ENCODE measurements at places on chromosomes 3 and 15.
A peak's percentile ranks its signal among the peaks of the same experiment; 100 is the strongest.

GRCh38 chr3:71120012-71120411 lies 463.5 kb downstream of the FOXP1 start:
- no peak for DNase-seq

- no peak for DNase-seq
These were observed 329.9 kb upstream of the WNT5A start for GRCh38 chr3:55816794-55817576.

DNA sequence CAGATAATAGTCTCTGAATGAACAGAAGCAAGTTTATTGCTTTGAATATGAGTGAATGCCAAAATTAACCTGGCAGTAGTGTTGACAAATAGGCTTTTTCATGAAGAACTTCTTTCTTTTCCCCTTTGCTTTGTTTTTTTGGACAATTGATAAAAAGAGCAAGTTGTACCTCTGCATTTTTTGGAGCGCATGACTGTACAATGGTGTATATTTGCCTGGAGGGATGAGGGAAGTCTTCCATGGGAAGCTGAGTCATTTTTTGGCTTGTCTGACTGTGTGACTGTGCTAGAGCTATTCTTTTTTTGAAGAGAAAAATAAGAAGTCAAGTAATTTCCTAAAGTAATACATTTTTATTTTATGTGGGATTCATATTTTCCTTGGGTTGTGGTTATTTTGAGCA lies 186.9 kb downstream of the KLHL25 start:
- DNase-seq = peak; percentile 87

- no peak for DNase-seq
These were observed 20.1 kb upstream of the LDHAL6B start for GRCh38 chr15:59186501-59186900.

- DNase-seq = no peak
These were observed 38.4 kb downstream of the CCDC33 start for GRCh38 chr15:74274470-74275038.

DNA sequence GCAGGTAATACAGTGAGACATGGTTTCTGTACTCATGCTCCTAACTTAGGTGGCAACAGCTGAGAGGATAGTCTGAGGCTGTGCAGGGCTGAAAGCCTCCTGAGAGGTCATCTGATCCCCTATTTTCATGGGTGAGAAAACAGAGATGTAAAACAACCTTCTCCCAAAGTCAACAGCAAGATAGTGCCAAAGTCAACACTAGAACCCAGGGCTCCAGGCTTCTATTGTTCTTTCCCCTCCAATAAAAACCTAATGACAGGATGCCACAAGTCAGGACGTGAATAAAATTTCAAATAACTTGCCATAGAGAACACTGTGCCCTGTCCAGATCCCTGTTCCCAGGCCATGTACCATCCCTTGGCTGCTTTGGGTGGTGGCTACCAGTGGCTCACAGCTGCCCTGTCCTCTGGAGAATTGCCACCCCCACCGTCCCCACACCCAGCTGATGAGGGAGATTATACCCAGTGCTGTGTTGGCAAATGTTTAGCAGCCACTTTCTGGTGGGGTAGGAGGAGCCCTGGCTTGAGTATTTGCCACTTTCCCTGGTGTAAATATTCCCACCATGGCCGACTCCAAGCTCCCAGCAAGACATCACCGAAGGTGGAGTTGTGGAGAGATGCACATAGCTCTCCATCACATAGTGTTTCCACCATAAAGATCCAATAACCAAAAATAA lies 54.8 kb downstream of the SRGAP3 start:
- DNase-seq = no peak

DNA sequence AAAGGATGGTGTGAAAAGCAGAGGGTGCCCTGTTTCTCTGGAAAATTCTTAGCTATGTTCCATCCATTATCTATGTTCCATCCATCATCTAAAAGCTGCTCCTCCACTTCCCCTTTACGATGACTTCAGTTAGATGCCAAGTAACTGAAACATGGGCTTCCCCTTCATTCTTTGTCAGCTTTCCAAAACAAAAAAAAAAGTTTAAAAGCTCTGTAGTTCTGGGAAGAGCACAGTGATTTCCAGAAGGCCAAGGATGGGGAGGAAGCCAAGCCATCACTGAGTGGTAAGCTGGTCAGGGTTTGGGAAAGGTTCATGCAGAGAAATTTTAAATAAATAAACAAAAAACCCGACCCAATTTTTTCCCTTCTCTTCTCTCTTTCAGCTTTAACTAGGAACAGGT lies 111.5 kb downstream of the CFAP44 start:
- no peak for DNase-seq

GRCh38 chr3:185149591-185149990 lies 3.3 kb downstream of the C3orf70 start:
- no peak for DNase-seq

DNA sequence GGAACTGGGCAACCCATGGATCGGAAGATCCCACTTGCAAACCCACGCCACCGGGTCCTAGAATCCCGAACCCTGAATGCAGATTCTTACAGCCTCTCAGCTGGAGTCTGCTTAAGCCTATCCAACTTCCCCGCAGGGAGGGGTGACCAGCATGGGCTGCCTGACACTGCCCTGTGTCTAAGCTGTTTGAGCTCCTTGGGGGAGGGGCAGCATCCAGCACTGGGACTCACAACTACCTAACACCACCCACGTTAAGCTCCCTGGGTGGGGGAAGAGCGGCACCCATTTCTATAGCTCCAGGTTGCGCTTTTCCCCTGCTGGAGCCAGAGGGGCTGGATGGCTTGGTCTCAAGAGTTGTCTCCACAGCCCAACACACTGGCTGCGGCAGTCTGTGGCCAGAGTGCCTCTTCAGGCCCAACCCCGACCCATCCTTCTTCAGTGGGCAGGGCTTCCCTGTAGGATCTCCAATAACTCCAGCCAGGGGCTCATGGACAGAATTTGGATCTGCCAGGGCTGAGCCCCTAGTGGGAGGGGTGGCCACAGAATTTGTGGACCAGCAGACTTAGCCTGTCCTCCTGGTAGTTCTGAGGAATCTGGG lies 649.2 kb downstream of the TUSC7 start:
- DNase-seq = no peak

- no peak for DNase-seq
These were observed 56.0 kb upstream of the DYNC1LI1 start for GRCh38 chr3:32626631-32627030.

DNA sequence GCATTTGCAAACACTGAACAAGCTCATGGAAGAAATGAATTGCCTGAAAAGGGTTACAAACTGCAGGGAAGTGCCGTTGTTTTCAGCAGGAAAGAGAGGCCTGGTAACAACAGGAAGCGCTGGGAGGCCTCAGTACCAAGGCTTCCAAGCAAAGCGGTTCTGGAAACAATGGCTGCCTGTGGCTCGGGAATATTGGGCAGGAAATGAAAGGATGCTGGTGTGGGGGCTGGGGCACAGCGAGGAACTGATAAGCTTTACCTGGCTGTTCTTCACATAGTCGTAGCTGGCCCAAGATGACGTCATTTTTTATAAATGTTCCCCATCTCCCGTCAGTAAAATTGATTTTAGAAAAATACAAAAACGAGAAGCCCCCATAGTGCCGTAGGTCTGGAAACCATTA lies 55.9 kb downstream of the ARHGAP31 start:
- no peak for DNase-seq

GRCh38 chr3:126110431-126111125 lies 26.7 kb upstream of the SLC41A3 start:
- DNase-seq = no peak

DNA sequence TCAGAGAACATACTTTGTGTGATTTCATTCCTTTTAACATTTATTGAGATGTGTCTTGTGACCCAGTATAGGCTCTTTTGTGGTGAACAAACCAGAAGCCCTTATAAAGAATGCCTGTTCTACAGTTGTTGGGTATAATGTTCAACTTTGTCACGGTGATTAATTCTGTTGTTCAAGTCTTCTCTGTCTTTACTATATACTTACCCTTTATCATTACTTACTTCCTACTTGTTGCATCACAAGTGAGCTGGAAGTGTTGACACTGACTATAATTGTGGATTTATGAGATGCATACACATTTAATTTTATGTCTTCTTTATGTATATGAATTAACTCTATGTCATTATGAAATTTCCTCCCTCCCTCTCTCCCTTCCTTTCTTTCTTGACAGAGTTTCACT lies 59.7 kb upstream of the TBL1XR1 start:
- DNase-seq = no peak

DNA sequence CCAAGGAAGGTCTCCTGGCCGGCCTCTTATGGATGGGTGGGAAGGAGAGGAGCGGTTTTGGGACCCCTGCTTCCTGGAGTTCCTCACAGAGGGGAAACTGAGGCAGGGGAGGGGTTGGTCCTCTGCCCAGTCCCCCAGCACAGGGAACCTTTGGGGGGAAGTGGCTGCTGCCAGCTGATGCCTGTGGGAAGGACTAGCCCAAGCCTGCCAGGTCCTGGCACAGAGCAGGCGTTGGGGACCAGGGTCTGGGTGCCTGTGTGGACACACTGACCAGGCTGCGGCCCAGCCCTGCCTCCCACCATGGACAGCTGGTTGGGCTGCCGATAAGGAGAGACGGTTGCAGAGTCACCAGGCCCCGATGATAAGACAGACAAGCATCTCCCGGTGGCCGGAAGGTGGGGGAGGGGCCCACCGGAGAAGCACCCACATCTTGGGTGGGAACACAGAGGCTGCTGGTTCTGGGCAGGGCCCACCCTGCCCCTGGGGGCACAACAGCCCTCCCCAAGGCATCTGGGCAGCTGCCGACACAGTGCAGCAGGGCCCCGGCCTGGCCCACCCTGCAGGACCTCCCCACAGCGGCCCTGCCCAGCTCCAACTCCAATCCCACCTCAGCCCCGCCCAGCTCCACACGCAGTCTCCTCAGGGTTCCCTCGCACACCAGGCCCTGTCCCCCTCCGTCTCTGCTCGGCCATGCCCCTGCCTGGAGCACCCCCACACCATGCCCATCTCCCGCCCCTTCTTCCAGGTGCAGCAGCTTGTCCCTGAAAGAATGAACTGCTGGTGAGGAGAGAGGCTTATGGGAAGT lies 50.7 kb downstream of the DNAJB8 start:
- DNase-seq = no peak

GRCh38 chr3:108489776-108490175 lies 20.6 kb downstream of the MYH15 start:
- peak; percentile 54 for DNase-seq

- DNase-seq = no peak
These were observed 272.5 kb upstream of the LYSMD4 start for GRCh38 chr15:100005715-100006114.

GRCh38 chr15:83380682-83381081 lies 66.5 kb upstream of the SH3GL3 start:
- DNase-seq = peak; percentile 51

GRCh38 chr3:152270937-152271336 lies 2.2 kb downstream of the MBNL1 start:
- no peak for DNase-seq
